Stimulated activated CD4-positive, alpha-beta T cell treated with anti-CD3 and anti-CD28 coated beads, Interleukin-4, amount 100 ng/mL, for 24 hours (primary cell): ENCODE measurements at places on chromosomes 6 and 20.

DNA sequence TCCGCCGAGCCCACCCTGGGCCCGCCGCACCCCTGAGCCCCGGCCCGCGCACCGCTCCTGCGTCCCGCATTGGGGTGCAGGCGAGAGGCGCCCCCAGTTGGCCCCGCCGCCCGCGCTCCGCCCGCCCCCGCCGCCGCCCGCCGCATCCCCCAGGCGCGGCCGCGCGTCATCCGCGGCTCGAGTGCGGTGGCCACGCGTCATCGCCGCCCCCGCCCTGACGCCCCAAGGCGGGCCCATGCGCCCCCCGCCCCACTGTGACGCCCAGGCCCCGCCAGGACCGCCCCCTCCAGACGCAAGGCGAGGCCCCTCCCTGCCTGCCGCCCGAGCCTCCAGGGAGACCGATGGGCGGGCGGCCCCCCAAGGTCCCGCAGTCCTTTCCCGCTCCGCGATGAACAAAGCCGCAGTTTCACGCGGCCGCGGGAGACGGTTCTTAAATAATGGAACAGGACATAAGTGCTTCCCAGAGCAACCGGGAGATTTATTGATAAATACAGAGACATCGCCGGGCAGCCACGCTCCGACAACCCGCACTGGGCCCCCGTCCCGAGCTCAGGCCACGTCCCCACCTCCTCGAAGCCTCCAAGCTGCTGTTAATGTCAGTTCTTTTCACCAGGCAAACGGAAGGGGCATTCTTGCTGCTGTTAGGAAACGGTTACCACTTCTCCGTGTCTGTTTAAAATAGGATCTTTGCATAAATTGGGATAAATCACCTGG lies at the start of gene ANKRD60:
Gene ANKRD60, minus strand, starts transcription at position 170 of the 714 bp plus-strand sequence. Its CDS starts 0 bp downstream, at position 170.
- peak; percentile 28 for DNase-seq

GRCh38 chr6:139262519-139263300 lies 29.1 kb downstream of the TXLNB start:
- peak; percentile 46 for DNase-seq

DNA sequence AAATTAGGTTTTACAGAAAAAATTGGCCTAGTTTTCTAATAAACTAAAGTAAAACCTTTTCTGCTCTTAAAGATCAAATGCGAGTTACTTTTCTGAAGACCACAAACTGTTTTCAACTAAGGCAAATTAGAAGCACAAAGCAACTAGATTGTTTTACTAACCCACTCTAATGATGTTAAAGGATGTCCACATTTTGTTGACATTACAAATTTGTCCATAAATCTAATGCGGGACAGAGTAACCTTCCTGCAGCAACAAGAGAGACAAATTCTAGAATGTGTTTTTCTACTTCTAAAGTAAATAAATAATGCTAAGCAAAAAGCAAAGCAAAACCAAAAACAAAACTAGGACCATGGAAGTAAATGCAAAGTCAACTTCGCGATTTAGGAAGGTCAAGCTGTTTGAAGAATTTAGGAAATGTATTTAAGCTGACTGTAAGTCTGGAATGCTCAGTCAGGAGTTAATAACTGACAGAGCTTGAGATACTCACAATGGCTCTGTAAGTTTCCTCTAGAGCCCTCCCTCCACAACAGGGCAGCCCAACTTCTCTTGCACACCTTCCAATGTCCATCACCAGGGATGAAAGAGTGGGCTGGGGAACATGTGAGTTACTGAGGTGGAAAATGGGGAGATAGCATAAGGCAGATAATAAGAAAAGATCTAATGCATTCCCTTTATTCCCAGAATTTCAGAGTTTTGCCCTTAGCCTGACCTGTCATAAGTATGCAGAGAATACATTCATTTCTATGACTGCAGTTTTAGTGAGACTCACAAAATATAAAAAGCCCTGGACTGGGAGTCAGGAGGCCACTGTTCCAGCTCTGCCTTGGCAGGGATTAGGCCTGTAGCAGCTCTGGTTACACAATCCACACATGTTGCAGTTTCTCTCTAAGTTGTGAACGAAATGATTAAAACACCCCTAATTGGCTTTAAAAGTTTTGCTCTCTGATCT lies 158.8 kb downstream of the FOXA2 start:
- DNase-seq, result no peak

- no peak for DNase-seq
These were observed 142.2 kb upstream of the SAMD5 start for GRCh38 chr6:147366290-147366689.

GRCh38 chr20:1005452-1006027 lies 3.4 kb upstream of the RSPO4 start:
- peak; percentile 9 for DNase-seq
